Left renal cortex interstitium (tissue), 4 donors: ENCODE measurements at places on chromosomes 13 and 19.

GRCh38 chr19:39139305-39139874, 13.8 kb downstream of the PAK4 start:
- DNase-seq, result no peak

DNA sequence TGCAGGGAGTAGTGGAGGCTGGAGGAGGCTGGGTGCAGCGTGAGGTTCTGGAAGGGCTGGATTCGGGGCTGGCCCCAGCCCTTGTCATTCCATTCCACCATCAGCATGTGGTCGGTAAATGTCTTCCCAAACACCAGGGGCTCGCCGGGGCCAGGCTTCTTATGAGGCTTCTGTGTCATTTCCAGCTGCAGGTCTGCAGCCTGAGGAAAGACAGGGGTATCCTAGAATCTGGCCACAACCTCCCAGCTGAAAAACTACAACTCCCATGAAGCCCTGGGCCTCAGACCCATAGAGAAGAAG, 4.4 kb downstream of the BCAT2 start:
- no peak for DNase-seq

GRCh38 chr19:11475861-11476260, 5.0 kb downstream of the ELAVL3 start:
- DNase-seq, result no peak

- DNase-seq, result no peak
Measured at GRCh38 chr13:58883405-58883804, 1251.9 kb downstream of the PCDH17 start.

DNA sequence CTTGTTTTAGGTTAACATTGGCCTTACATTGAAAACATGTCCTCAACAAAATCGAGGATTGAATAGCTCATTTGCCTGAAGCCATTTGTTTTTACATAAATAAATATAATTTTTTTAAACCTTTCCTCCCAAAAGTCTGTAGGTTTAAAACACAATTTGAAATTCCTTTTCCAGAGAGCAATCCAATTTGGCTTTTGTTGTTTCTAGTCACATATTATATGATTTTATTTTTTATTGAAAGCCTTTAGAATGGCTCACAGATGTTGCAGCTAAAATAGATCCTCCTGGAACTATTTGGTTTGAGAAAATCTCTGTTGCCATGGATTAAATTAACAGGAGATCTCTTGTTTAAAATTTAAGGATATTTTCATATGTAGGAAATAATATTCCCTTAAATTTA, 512.6 kb downstream of the KLF5 start:
- no peak for DNase-seq

- DNase-seq, result no peak
Measured at GRCh38 chr19:32178956-32179355, 166.5 kb upstream of the ZNF507 start.

DNA sequence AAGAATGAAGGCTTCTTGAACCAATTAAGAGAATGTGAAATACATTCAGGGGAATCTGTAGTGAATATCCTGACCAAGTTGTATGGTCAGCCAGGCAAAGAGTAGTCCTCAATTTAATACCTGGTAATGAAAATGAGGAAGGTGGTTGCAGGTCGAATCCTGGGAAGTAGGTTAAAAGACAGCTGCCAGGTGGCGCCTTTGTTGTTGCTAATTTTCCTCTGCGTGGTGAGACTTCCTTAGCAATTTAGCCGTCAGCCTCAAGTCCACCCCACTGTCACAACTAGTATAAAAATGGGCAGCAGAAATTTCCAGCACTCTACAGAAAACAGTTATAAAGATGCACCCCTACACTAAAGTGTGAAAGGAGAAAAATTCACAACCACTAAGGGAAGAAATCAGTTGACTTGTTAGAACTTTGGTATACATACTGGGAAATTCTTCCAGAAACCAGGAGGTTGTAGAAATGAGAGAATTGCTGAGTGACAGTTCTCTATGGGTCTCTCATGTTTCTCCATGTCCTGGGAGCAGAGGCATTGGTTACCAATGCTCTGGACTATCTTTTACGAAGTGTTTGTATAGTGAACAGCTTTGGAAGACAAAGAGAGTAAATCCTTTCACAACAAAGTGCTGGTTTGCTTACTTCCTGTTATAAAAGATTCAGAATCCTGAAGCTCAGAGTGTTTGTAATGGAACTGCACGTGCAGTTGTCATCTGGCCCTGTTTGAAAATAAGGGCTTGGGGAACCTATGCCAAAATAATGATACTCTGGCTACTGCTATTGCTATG, 235.9 kb downstream of the NHLRC3 start:
- no peak for DNase-seq

- DNase-seq, result no peak
Measured at GRCh38 chr13:110471833-110472162, 89.7 kb downstream of the RAB20 start.

DNA sequence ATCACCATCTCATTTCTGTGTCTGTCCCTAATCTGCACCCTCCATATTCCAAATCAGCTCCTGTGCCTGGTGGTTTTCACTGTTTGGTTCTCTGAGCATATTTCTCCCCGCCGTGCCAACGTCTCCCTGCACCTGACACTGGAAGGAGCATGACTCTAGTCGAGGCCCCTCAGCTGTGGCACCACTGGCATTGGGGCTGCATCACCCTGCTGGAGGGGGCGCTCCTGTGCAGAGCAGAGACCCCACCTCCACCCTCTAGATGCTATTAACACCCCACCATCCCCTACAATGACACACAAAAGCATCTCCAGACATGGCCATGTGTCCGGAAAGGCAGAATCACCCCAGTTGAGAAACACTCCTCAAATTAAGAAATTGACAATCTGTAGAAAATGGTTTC, 20.8 kb downstream of the ZSCAN5C start:
- no peak for DNase-seq

GRCh38 chr13:44402899-44403445, 29.3 kb downstream of the SERP2 start:
- DNase-seq, result no peak

DNA sequence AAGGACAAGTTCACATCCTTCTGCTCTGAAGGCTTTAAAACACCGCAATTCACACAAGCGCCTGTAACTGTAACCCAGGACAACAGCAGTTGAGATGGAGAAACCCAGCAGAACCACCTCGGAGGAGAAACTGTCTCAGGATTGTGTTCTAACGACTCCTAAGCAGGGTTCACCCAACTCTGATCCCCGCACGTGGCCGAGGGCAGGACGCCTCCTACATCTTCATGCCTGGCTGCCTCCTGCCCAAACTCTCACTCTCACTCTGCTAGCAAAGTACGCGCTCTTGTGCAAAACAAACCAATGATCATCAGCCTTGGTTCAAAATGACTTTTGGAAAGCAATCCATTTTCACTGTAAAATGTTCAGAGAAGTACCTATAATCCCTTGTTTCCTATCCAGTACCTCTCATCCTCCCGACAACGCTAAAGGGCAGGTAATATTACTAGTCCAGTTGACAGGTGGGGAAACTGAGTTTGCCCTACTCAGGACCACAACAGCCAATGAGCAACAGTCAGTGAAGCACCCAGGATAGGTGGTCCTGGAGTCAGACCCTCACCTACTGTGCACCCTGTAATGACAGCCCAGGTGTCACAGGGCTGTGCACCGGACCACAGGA, 25.6 kb downstream of the EPS15L1 start:
- no peak for DNase-seq

DNA sequence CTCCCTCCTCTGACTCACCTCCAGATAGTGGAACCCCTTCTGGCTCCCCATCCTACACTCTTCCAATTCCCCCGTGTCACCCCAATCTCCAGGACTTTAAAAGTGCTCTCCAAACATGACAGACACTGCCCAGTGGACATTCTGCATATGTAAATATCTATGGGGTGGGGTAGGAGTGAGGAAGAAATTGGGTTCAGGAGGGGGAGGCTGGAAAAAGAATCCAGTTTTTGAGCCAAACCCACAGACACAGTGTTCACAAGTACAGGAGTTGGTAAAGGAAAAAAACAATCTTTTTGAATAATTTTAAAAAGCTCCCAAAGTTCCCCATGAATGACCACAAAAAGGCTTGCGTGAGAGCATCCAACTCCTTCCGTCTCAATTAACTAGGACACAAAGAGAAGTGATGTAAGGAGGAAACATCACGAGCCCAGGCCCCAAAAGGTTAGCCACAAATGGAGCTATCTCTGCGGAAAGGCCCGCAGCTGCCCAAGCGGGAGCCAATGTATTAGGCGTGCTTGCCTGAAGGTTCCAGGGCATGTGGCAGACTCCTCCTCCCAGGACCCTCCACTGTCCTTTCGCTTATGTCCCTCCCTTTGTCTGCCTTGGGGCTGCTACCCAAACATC, 18.0 kb downstream of the ZC3H4 start:
- no peak for DNase-seq

GRCh38 chr13:107104631-107105030, 536.7 kb upstream of the ARGLU1 start:
- no peak for DNase-seq

- DNase-seq, result no peak
Measured at GRCh38 chr19:305240-306150, 14.3 kb upstream of the PLPP2 start.
